ENCODE measurements at places on chromosomes 4 and X.

DNA sequence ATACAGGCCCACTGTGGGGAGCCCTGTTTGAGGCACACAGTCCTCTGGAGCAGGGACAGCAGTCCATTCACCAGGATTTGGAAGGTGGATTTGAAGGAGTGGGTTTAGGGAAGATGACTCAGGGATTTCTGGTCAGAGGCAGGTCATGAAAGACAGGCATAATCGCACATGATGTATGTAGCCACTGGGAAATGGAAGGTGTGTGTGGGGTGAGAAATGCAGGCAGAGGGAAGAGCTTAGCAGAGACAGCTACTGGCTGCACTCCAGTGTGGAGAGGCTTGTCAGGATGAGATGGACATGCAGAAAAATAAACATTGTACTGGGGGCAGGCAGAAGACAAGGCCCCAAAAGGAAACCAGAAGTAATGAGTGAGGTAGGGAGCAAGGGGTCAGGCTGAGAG, 85.2 kb upstream of the STS start:
- no peak for DNase-seq

- no peak for DNase-seq
These were observed 683 bp downstream of the MAN2B2 start for GRCh38 chr4:6575503-6576240.

- DNase-seq, result no peak
These were observed 242.5 kb upstream of the PUDP start for GRCh38 chrX:7390441-7390840.

DNA sequence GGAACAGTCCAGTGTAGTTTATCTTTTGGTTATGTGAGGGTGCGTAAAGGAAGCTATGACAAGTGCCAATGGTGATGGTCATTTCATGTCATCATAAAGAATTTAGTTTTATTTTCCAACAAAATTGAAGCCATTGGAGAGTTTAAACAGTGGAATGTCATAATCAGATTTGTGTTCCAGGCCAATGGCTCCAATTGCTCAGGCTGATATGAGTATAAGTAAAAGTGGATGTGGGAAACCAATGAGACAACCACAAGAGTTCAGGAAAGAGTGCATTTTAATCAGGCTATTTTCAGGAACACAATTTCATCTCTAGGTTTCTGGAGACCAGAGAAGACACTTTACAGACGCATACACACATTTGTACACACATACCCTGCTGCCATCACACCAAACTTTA, 20.7 kb downstream of the SPANXC start:
- no peak for DNase-seq

- no peak for DNase-seq
These were observed 95.1 kb upstream of the LIMCH1 start for GRCh38 chr4:41442810-41443209.

GRCh38 chrX:114344756-114345349, 239.0 kb upstream of the HTR2C start:
- no peak for DNase-seq

GRCh38 chr4:3238721-3239120, 10.2 kb upstream of the MSANTD1 start:
- no peak for DNase-seq

DNA sequence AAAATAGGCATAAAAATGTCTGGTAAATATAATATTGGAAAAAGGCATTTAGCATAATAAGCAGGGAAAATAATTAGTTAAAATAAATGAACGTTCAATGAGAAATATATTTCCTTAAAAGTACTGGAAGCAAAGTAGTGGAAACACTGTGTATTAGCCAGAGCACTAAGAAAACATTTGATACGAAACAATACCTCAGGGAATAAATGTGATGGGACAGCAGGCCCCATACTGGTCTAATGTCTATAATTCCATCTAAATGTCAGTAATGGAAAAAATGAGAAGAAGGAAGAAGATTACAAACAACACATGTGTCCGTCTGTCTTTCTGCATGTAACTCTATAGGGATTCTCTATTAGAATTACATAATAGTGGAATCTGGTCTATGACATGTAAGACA, 79.0 kb downstream of the PDE5A start:
- no peak for DNase-seq

- no peak for DNase-seq
These were observed 24.5 kb upstream of the VEGFC start for GRCh38 chr4:176817204-176817603.

- DNase-seq, result no peak
These were observed 39.9 kb downstream of the CCNG2 start for GRCh38 chr4:77196866-77197265.

DNA sequence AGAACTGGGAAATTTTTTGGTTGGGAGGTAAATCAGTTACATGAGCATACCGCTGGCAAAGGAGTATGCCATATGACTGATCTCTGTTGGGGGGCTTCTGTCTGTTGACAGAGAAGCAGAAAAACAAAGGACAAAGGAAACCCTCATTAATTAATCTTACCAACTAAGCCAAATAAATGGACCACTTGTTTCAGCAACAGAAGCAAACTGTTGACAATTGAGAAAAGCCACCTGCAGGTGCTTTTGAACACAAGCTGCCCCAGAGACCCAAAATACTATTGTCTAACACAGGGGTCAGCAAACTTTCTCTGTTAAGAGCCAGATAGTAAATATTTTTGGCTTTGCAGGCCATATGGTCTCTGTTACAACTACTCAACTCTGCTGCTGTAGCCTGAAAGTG, 7.0 kb upstream of the FRYL start:
- no peak for DNase-seq

DNA sequence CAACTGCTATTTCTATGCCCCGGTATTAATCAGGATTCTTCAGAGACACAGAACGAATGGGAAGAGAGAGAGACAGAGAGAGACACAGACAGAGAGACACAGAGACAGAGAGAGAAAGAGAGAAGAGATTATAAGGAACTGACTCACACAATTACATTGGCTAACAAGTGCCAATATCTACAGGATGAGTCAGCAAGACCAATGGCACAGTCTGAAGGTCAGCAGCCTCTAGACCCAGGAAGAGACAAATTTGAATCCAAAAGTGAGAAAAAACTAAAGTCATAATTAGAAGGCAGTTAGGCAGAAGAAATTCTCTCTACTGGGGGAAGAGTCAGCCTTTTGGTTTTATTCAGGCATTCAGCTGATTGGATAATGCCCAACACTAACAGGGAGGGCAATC, 187.3 kb downstream of the MAB21L2 start:
- no peak for DNase-seq

DNA sequence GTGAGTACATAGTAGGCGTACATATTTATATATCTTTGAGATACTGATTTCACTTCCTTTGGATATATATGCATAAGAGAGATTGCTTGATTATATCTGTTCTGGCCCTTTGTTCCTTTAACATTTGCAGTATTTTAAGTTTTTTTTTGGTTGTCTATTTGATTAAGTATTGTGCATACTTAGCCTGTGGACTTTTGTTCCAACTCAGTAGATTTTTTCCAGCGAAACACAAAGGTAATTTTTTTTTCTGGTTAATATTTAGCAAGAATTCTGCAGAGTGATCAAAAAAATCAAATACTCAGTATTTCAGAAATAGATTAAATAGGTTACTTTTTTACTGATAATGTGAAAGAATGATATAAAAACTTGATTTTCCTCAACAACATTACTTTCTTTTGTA, at the start of gene AFM:
AFM (plus strand) TSS at position 388 of the 400 bp plus-strand sequence. CDS start 31 bp downstream, outside the sequence.
- DNase-seq, result no peak

- no peak for DNase-seq
These were observed 73.2 kb downstream of the FBXW7 start for GRCh38 chr4:152462695-152463094.

- no peak for DNase-seq
These were observed 48.4 kb upstream of the CLNK start for GRCh38 chr4:10732914-10733415.

GRCh38 chr4:105352826-105353225, 121.0 kb downstream of the PPA2 start:
- DNase-seq, result no peak

Measured in ovary (tissue), 10 donors.